Stimulated activated CD8-positive, alpha-beta memory T cell treated with anti-CD3 and anti-CD28 coated beads, Interleukin-12 subunit alpha, Interleukin-12 subunit beta, amount 100 ng/mL, for 4 hours (primary cell): ENCODE measurements at places on chromosomes 16 and 17.

GRCh38 chr16:67226295-67226803 is 581 bp upstream of the TMEM208 start:
- no peak for DNase-seq

DNA sequence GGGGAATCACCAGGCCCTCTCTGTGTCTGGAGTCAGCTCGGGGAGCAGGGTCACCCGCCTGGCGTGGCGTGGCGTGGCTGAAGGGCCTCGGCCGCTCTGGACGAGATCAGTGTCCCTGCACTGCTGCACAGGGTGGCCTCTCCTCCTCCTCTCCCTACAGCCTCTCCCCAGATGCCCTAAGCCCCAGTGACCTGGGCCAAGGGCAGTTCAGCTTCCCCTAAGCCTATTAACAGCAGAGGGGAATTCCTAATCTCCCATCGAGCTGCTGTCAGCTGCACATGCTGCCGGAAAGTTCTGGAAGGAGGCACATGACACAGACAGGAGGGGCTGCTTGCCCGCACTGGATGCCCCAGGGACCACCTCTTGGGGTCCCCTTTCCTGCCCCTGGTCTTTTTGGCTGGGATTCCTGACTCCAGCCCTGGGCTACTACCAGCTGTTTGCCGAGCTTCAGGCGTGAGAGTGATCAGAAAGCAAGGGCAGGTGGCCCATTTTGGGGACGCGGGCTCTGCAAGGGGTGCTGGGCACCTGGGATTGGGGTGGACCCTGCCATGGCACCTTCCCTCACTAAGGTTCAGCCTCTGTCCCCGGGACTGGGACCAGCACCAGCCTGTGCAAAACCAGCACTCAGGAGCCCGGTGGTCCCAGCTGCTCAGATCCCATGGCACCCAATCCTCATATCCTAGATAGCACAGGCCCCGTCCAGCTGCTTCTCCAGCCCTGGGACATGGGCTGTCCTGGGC is 794 bp downstream of the PDE6G start:
- DNase-seq: no peak

DNA sequence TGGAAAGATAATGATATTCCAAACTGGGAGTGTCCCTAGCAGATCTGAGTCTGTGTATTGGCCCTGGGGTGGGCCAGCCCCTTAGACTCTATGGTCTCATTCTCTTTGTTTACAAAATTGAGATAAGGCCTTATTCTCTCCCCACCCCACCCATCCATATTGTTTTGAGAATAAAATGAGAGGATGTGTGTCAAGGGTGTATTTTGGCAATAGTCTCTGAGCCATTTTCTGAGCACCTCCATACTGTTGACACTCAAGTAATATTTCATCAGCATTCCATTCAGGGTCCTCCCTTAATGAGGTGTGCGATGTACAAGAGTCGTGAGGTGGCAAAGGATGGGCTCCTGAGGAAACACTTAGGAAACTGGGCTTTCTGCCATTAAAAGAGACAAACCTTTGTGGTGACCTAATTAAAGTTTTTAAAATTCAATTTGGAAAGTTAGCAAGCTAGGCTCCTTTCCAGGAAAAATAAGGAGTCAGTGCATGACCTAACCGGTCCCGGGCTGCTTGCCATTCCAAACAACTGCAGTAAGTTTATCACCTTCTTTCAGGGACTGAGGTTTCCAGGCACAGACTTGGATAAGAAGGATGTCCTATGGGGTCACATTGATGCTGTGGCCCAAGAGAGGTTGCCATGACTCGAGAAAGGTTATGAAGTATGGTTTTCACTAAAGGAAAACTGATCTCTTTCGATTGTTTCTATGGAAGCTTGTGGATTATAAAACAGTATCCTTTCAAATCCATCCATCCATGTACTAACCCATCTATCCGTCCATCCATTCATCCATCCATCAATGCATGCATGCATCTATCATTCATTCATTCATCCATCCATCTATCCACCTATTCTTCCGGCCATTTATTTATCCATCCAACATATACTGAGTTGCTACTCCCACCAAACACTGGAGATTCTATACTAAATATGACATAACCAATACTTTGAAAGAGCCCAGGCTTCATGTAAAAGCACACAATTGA is 443.3 kb downstream of the UTP18 start:
- DNase-seq: no peak

GRCh38 chr16:4691666-4692412 is 1.5 kb upstream of the NUDT16L1 start:
- no peak for DNase-seq

DNA sequence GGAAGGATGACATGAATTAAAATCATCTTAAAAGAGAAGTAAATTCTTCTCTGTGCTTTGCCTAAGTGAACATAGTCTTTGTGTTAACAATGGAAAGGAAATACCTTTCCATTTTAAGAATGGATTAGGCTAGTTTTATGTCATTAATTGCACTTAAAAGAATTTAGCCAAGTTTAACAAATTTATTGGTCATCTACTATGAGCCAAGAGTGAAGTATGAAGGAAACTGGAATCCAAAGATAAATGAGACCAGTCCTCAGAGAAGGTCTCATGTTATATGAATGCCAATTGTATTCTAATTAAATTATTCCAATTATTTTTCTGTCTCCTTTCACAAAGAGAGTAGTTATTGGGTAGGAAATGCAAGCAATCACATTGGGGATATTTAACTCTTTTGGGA is 741.3 kb upstream of the SOX9 start:
- DNase-seq: no peak

GRCh38 chr17:48442819-48443218 is 12.8 kb upstream of the SKAP1 start:
- DNase-seq: no peak

- DNase-seq: no peak
These were observed 23.6 kb upstream of the BPTF start for GRCh38 chr17:67801626-67802175.

GRCh38 chr16:84670063-84670462 is 21.8 kb downstream of the KLHL36 start:
- DNase-seq: no peak

- DNase-seq: no peak
These were observed 8.9 kb upstream of the RBFOX3 start for GRCh38 chr17:79619636-79620206.

DNA sequence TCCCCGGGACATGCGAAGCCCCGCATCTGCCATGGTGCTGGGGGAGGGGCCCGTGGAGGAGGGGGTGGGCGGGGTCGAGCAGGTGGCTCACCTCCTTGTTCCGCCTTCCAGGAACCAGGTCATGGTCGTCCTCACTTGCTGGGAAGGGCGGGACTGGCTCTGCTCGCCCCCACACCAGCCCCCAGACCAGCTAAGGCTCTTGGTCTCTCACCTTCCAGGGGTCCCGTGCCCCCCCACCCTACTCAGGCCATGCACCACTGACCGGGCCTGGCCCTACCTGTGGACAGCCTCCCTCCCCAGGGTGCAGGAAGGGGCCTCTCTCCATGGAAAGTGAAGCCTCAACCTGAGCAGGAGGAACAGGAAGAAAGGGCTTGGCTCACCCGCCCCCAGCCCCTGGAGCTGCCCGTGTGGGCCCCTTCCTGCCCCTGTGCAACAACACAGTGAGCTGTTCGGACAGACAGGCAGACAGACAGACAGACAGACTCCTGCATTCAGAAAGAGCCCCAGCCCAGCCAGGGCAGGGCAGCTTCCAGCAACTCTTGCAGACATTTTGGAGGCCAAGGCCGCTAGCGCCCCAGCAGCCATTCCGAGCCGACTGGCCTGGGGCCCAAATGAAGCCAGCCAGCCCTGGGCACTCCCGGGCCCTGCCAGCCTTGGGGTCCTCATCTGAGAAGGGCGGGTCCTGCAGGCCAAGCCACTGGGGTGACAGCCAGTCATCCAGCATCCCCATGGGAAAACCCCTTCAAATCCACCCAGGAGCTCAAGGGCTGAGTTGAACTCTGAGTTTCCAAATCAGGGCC is 8.1 kb upstream of the KREMEN2 start:
- no peak for DNase-seq

DNA sequence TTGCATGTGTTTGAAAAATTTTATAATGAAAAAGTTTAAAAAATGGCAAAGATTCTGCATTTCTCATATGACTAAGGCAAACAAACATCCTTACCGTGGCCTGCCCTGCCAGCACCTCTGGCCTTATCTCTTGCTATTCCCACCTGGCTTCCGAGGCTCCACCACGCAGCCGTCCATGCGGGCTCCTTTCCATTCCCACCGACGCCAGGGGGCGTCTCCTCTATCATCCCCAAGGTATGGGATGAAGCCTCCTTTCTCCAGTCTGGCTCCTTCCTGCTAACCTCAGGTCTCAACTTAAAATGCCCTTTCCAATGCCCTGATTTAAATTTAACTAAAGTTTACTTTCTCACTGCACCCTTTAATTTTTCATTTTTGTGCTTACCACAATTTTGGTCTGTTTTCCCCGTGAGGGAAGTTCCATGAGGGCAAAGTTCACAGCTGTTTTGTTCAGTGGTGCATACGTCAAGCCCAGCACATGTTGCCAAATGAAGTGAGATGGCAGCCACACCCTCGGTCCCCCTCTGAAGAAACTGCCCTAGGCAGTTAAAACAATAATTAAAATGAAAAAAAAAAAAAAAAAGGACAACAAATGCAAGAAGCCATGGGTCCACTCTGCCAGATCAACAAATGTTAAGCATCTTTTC is 13.3 kb upstream of the SDK2 start:
- DNase-seq: no peak

GRCh38 chr16:66899945-66900710 is 18.6 kb downstream of the CDH16 start:
- no peak for DNase-seq

- DNase-seq: no peak
These were observed 27.5 kb downstream of the WSB1 start for GRCh38 chr17:27321372-27321771.

DNA sequence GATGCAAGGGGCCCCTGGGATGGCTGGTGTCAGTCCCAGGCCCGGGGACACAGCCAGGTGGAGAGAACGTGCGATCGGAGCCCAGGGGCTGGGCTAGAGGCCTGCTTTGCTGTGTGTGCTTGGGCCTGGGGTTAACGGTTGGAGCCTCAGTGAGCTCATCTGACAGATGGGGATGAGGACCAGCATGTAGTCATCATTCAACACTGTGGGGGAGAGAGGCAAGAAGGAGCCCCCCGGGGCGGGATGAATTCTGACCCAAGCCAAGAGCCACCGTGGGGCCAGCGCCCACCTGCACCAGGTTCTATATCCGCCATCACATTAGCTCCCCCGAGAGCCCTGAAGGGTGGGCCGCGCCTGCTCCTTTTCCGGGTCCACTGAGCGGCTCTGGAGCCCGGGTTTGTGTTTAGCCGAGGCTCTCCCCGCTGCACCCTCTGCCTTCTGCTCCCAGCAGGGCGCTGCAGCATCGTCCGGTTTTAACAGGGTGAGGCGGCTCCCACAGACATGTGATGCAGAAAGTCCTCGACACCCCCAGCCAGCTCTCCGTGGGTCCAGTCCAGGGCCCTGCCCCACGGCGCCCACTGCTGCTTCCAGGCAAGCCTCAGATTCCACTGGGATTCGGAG is 365.7 kb downstream of the SEC14L1 start:
- no peak for DNase-seq

GRCh38 chr16:14202697-14203096 is 131.6 kb downstream of the MRTFB start:
- DNase-seq: no peak
